NCI-H524 (cell line): ENCODE measurements at places on chromosomes 13 and 19.
A peak's percentile ranks its signal among the peaks of the same experiment; 100 is the strongest.

- DNase-seq = no peak
Observed at GRCh38 chr13:91353494-91353893, 6.0 kb downstream of the MIR17HG start.

DNA sequence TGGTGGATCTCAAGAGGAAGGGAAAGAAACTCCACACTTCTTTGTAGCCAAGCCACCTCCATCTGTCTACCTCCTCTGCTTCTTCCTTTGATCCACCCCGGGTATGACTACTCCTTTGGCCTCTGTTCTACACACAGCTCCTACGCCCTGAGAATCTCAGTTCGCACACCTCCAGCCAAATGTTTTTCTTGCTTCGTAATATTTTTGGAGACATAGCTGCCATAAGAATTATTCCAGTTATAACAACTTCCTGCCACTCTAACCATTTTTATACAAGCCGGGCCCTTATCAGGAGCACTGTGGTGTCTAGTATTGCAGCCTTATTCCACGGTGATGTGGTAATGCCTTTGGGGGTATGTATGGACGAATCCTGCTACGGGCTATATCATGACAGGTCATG lies 126.7 kb downstream of the STARD13 start:
- no peak for DNase-seq

DNA sequence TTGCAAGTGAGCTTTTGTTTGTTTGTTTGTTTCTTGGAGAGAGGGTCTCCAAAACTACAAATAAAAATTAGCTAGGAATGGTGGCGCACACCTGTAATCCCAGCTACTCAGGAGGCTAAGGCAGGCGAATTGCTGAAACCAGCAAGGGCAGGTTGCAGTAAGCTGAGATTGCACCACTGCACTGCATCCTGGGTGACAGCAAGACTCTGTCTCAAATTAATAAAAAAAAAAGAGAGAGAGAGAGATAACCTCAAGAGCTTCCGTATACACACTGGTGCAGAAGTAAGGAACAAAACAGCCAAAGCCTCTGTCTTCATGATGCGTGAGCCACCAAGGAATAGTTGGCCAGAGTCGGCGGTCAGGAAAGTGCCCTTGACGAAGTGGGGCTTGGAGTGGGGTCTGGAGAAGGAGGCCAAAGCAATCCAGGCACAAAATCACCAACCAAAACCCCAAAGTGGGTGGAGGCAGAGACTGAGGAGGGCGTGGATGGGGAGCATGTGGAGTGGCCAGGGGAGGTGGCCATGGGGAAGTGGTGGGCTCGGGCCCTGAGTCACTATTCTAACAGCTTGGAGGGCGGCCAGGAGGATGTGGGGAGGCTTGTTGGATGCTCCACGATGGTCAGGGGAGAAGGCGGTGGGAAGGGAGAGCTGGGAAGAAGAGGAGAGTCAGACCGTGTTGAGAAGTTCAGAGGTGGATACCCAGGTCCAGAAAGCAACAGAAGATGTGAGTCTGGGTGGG lies 21.2 kb upstream of the TOMM40 start:
- no peak for DNase-seq

DNA sequence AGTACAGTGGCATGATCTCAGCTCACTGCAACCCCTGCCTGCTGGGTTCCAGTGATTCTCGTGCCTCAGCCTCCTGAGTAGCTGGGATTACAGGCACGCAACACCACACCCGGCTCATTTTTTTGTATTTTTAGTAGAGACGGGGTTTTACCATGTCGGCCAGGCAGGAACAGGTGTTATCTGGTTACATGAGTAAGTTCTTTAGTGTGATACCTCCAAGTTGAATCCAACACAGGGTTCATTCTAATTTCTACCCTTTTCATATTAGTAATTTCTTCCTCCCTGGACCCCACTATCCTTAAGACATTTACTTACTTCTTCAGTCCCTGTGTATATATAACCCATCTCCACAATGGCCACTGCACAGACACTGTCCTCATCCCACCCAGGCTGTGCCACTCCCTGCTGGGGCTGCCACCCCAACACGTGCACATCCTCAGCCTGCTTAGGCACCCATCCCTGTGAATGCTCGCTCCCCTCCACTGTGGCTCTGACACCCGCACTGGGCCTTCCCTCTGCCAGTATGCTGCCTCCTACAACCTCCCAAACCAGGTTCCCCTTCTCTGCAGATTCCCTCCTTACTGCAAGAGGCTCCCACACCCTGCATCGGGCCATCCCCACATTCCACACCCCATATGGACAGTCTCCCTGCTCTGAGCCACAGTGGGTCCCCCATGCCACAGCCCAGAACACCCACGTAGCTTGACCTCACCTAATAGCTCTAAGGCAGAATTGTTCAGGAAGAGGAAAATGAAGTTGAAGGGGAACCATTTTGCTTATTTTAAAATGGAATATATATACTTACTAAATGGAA lies 147.1 kb downstream of the TBC1D4 start:
- DNase-seq = no peak

GRCh38 chr13:101455863-101456262 lies 3.4 kb downstream of the ITGBL1 start:
- no peak for DNase-seq

DNA sequence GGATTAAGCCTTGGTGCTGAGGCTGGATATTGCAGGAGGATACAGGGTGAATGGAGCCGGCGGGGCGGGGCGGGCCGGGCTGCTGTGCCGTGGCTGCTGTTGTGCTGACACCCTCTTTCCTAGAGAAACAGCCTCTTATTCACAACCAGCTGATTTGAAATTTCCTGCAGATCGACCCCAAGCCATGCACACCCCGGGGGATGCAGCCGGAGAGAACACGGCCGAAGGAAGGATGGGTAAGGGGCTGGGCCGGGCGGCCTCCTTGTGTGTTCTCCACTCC lies 11.1 kb downstream of the DAZAP1 start:
- DNase-seq = no peak

DNA sequence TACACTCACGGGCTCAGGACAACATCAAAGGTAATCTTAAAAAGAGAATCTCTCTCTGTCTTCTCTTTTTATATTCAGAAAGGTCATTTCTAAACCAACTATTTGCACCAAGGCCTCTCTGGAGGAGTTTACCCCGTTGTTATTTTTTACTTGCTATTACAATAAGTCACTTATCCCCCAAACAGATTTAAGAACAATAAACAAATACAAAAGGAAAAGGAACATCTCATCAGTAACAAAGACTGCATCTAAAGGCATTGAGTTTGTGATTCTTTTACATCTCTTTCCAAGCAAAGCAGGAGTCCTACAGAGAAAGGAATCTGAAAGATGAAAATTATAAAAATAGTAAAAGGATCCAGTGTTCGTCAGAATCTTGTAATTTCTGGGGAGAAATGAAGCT lies 75.4 kb downstream of the GGACT start:
- DNase-seq = no peak

GRCh38 chr13:107843281-107843680 lies 372.1 kb downstream of the LIG4 start:
- DNase-seq = no peak

DNA sequence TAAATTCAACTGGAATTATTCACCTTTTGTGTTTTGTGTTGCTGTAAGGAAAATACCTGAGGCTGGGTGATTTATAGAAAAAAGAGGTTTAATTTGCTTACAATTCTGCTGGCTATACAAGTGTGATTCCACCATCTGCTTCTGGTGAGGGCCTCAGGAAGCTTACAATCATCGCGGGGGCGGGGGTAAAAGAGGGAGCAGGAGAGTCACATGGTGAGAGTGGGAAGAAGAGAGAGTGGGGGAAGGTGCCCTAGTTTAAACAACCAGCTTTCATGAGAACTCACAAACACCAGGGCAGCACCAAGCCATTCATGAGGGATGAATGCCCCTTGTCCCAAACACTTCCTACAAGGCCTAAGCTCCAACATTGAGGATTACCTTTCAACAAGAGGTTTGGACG lies 760.7 kb upstream of the PCDH9 start:
- no peak for DNase-seq

DNA sequence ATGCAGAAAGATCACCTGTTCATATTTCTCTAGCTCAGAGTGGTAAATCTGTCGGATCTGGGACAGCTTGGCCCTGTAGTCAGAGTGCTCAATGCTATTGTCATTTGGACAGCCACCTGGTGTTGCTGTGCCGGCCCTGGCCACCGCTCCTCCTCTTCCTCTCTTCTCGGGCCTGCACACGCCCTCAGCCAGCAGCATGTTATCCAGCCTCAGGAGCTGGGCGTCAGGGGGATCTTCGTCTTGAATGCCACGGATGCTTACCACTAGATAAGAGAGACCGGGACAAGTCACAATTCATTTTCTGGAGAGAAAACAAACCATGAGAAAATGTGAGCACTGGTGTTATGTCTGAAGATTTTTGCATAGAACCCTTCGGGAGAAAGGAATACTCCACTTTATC lies 32.5 kb downstream of the CILP2 start:
- DNase-seq = no peak

- no peak for DNase-seq
Observed at GRCh38 chr13:41052441-41052840, 8.9 kb upstream of the WBP4 start.

- no peak for DNase-seq
Observed at GRCh38 chr13:77519808-77520207, 15.7 kb upstream of the SCEL start.

GRCh38 chr19:4556597-4557127 lies 2.8 kb downstream of the SEMA6B start:
- no peak for DNase-seq

DNA sequence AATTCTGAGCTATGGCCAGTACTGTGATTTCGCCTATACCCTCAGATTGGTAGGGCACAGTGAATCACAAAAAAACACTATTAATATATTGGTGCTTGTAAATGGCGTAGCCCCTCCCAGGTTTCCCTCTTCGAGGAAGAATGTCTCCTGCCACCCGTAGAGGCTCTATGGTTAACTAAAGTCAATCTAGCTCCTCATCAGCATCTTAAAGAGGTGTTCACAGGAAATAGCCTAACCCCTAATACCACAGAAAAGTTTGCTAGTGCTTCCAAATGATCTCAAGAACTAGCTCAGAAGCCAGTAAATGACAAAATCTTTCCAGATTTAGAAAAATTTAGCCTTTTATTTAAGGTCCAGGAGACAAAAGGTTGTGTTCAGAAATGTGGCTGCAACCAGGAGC lies 56.3 kb upstream of the DCT start:
- DNase-seq = no peak

GRCh38 chr19:48648134-48648533 lies 2.1 kb upstream of the CA11 start:
- peak; percentile 15 for DNase-seq

GRCh38 chr19:39236527-39236926 lies 8.3 kb downstream of the IFNL3 start:
- DNase-seq = no peak

DNA sequence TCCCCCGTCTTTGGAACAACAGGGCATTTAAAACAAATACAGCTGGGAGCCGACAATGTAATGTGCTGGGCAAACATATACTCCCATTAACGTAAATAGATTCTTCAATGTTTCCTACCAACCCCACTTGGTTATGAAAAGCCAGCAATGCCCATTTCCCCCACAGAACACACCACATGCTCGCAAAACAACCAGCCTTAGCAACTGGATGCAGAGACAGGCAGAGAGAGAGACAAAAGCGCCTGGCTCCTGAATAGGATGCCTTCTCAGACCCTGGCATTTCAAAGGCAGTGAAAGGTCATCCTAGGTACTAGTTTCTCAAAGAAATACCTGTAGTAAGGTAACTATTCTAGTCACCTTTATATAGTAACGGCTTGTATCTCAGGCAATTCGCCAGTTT lies 462.9 kb downstream of the ITGBL1 start:
- peak; percentile 27 for DNase-seq

- DNase-seq = no peak
Observed at GRCh38 chr19:54949412-54949811, 2.1 kb upstream of the NLRP7 start.

DNA sequence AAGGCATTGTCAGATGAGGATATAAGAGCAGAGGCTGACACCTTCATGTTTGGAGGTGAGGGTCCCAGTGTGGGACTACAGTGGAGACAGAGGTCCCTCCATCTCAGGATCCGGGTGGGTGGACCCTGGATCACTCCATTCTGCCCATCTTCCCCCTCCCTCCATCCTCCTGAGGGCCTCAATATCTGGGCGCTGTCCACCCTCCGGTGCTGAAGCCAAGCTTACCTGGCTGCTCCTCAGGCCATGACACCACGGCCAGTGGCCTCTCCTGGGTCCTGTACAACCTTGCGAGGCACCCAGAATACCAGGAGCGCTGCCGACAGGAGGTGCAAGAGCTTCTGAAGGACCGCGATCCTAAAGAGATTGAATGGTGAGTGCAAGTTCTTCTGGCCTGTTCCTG lies 11.9 kb downstream of the CYP4F12 start:
- DNase-seq = no peak

- no peak for DNase-seq
Observed at GRCh38 chr13:87941226-87941625, 270.1 kb downstream of the SLITRK5 start.

GRCh38 chr19:3599776-3600187 lies 6.9 kb downstream of the TBXA2R start:
- no peak for DNase-seq

- DNase-seq = no peak
Observed at GRCh38 chr19:51772977-51773376, 12.0 kb downstream of the FPR2 start.

DNA sequence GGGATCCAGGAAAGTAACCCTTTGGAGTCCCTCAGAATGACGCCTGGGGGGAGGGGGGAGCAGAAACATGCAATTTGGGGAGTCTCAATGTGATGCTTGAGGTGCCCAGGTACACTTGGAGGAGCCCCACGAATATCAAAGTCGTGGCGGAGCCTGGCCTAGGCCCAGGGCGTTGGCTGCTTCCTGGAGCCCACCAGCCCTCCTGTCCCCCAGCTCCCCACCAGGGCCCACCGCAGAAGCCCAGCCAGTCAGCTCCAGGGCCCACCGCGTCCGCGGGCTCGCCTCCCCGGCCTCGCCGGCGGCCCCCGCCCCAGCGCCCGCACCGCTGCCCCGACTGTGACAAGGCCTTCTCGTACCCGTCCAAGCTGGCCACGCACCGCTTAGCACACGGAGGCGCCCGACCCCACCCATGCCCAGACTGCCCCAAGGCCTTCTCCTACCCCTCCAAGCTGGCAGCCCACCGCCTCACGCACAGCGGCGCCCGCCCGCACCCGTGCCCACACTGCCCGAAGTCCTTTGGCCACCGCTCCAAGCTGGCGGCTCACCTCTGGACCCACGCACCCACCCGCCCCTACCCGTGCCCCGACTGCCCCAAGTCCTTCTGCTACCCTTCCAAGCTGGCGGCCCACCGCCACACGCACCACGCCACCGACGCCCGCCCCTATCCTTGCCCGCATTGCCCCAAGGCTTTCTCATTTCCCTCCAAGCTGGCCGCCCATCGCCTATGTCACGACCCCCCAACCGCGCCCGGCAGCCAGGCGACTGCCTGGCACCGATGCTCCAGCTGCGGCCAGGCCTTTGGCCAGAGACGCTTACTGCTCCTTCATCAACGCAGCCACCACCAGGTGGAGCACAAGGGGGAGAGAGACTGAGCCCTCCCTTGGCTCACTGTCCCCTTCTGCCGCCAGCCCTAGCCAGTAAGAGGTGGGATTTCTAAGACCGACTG lies 2.1 kb downstream of the ZNF575 start:
- peak; percentile 31 for DNase-seq

GRCh38 chr13:31115616-31116015 lies 46.1 kb downstream of the HSPH1 start:
- no peak for DNase-seq
